ENCODE measurements at places on chromosomes 2 and 18. TPM values are rescaled to one million over a fixed set of nuclear protein-coding genes. Genes with fewer than 3 reads are reported as not detected.

DIS3L2 gene
- 34.6 TPM for total RNA-seq

SCG2 gene
- not detected for total RNA-seq

CHRNG gene
- not detected for total RNA-seq

RGPD4 gene
- total RNA-seq: not detected

TDRD15 gene
- not detected for total RNA-seq

LOXHD1 gene
- total RNA-seq: not detected

KLHL29 gene
- 2.2 TPM for total RNA-seq

COL4A4 gene
- total RNA-seq: 0.07 TPM

MC4R gene
- total RNA-seq: not detected

LRRTM1 gene
- not detected for total RNA-seq

POU3F3 gene
- not detected for total RNA-seq

TMEM182 gene
- 2.3 TPM for total RNA-seq

PCARE gene
- total RNA-seq: not detected

STON1 gene
- 1.7 TPM for total RNA-seq

ATG16L1 gene
- total RNA-seq: 62.2 TPM

TMEFF2 gene
- not detected for total RNA-seq

NCKAP1 gene
- 1.7 TPM for total RNA-seq

SETBP1 gene
- total RNA-seq: 4.4 TPM

CGREF1 gene
- 3.1 TPM for total RNA-seq

MRPS9 gene
- total RNA-seq: 25.0 TPM

ABCB11 gene
- total RNA-seq: not detected

SERPINB2 gene
- total RNA-seq: not detected
